Suprapubic skin (tissue), 4 donors: ENCODE measurements at places on chromosomes 4 and X.

GRCh38 chrX:150375243-150375770 is 12.2 kb downstream of the MAMLD1 start:
- H3K4me1 ChIP-seq = peaks cover 2% of the 10 kb centered on the region
- DNase-seq = no peak
- no peaks in the 10 kb centered on the region for H3K36me3 ChIP-seq
- H3K4me3 ChIP-seq = no peak overlapping the region

GRCh38 chrX:111661241-111661640 is 19.7 kb upstream of the ALG13 start:
- H3K4me1 ChIP-seq = no peaks in the 10 kb centered on the region
- no peaks in the 10 kb centered on the region for H3K36me3 ChIP-seq
- no peak overlapping the region for H3K27ac ChIP-seq
- no peaks in the 10 kb centered on the region for H3K27me3 ChIP-seq
- H3K4me3 ChIP-seq = no peak overlapping the region
- DNase-seq = no peak

DNA sequence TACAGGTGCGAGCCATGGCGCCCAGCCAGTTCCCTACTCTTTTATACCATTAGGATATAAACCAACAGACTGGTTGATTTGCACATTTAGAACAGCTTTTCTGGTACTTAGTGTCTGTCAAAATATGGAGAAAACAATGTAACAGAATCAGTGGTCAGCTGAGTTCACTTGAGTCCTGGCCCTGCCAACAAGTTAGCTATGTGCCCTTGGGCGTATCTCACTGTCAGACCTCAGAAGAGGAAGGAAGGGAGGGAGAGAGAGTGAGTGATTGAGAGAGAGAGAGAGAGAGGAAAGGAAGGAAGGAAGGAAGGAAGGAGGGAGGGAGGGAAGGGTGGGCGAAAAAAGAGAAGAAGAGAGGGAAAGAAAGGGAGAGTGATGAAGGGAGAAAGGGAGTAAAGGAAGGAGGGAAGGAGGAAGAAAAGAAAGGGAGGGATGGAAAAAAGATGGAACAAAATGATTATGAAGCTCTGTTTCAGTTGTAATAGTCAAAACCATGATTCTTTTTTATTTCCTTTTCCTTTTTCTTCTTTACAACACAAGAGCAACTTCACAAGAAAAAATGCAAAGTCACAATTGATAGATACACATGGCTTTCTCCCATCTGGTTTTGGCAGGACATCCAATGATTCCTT is 55.7 kb upstream of the PDGFRA start:
- H3K4me1 ChIP-seq = no peaks in the 10 kb centered on the region
- no peaks in the 10 kb centered on the region for H3K27me3 ChIP-seq
- H3K4me3 ChIP-seq = no peak overlapping the region
- H3K27ac ChIP-seq = no peak overlapping the region

DNA sequence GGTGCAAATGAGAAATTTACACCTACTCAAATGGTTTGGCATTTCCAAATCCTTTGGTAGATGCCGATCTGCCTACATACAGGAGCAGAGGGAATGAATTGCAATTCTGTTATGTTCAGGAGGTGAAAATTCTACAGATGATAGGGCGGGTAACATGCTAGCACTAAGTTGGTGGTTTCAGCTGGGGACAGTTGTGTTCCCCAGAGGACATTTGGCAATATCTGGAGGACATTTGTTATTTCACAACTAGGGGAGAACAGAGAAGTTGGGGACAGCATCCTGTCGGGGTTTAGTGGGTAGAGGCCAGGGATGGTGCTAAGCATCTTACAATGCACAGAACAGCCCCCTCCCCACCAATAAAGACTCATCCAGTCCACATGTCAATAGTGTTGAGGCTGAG is 96.5 kb upstream of the PUDP start:
- H3K36me3 ChIP-seq = no peaks in the 10 kb centered on the region
- H3K4me1 ChIP-seq = no peaks in the 10 kb centered on the region
- DNase-seq = no peak

DNA sequence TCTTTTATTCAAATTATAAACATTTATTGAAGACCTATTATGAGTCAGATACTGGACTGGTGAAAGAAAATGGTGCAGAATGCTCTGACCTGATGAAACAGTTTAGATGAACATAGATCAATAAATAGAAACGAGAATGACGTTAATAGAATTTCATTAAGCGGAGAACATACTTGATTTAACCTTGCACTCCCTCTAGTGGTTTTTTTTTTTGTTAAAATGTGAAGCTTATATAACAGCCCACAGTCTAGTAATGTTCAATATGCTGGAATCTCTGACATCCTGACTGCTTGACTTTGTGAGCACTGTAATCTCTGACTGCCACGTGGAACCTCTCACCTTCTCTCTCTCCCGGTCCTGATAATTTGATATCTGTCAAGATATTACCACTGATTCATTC is 32.3 kb downstream of the HDAC8 start:
- no peaks in the 10 kb centered on the region for H3K36me3 ChIP-seq
- H3K4me1 ChIP-seq = no peaks in the 10 kb centered on the region
- H3K27ac ChIP-seq = no peak overlapping the region
- no peak overlapping the region for H3K4me3 ChIP-seq
- no peak for DNase-seq
- no peaks in the 10 kb centered on the region for H3K27me3 ChIP-seq

DNA sequence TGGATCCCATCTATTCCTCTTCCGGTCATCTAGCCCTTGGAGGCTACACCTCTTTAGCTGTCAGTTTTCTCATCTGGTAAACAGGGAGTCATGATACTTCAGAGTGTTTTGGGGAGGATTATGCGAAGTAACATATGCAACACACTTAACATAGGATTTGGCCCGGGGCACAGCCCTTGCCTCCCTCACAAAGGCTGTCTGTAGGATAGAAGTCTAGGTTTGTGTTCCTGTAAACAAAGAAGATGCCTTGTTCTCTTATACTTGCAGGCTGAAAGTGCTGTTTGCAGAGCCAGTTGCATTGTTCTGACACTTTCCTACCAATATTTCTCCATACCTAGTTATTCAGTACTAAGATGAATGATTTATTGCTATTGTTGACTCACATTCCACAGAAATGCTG is 2.2 kb upstream of the APELA start:
- no peaks in the 10 kb centered on the region for H3K27me3 ChIP-seq
- H3K27ac ChIP-seq = no peak overlapping the region
- H3K4me1 ChIP-seq = no peaks in the 10 kb centered on the region
- DNase-seq = no peak
- no peak overlapping the region for H3K4me3 ChIP-seq
- H3K36me3 ChIP-seq = no peaks in the 10 kb centered on the region

GRCh38 chr4:176186671-176187395 is 8.6 kb downstream of the SPATA4 start:
- H3K4me3 ChIP-seq = no peak overlapping the region
- no peaks in the 10 kb centered on the region for H3K27me3 ChIP-seq
- no peak for DNase-seq
- no peaks in the 10 kb centered on the region for H3K36me3 ChIP-seq

GRCh38 chr4:24557026-24558025 is 27.0 kb downstream of the DHX15 start:
- DNase-seq = no peak
- no peak overlapping the region for H3K27ac ChIP-seq
- peaks cover 48% of the 10 kb centered on the region for H3K4me1 ChIP-seq
- no peak overlapping the region for H3K4me3 ChIP-seq
- no peaks in the 10 kb centered on the region for H3K27me3 ChIP-seq
- H3K36me3 ChIP-seq = peaks cover 27% of the 10 kb centered on the region

- no peak for DNase-seq
- no peaks in the 10 kb centered on the region for H3K27me3 ChIP-seq
- H3K27ac ChIP-seq = no peak overlapping the region
- H3K36me3 ChIP-seq = no peaks in the 10 kb centered on the region
- no peaks in the 10 kb centered on the region for H3K4me1 ChIP-seq
- no peak overlapping the region for H3K4me3 ChIP-seq
Measured at GRCh38 chr4:36039026-36039425, 205.3 kb downstream of the ARAP2 start.

- H3K27ac ChIP-seq = no peak overlapping the region
- DNase-seq = no peak
- H3K4me1 ChIP-seq = peaks cover 4% of the 10 kb centered on the region
Measured at GRCh38 chr4:61938250-61938846, 738.2 kb downstream of the ADGRL3 start.

GRCh38 chr4:16672421-16672820 is 226.0 kb downstream of the LDB2 start:
- H3K27ac ChIP-seq = no peak overlapping the region
- no peaks in the 10 kb centered on the region for H3K36me3 ChIP-seq
- H3K27me3 ChIP-seq = no peaks in the 10 kb centered on the region
- DNase-seq = no peak
- H3K4me3 ChIP-seq = no peak overlapping the region

DNA sequence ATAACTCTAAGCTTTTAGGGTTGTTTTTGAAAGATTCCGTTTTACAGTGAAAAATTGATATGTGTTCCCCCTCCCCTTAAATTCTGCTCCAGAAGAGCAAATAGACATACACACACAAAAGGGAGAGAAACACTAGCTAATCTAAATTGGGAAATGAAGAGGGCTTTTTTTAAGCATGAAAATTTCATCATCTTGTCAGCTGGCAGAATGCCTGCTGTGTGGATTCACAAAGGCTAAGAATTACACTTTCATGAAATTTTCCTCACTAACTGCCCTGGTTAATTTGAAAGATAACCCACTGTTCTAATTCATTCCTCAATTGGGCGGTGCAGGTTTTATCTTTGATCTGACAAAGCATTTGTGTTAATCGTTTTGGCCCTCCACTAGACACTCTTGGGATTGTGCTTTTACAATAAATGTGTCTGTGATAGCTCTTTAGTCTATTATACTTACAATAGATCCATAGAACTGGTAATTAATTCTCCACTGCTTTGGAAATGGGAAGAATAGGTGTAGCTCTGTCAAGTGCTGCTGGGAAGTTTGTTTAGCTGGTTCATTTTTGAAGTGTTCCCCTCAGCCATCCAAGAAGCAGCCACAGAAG is 152.9 kb downstream of the POLA1 start:
- H3K27me3 ChIP-seq = no peaks in the 10 kb centered on the region
- H3K36me3 ChIP-seq = peaks cover 3% of the 10 kb centered on the region
- no peak for DNase-seq
- H3K4me3 ChIP-seq = no peak overlapping the region
- no peak overlapping the region for H3K27ac ChIP-seq

- no peaks in the 10 kb centered on the region for H3K27me3 ChIP-seq
- H3K4me3 ChIP-seq = no peak overlapping the region
- no peaks in the 10 kb centered on the region for H3K36me3 ChIP-seq
- no peak for DNase-seq
- H3K4me1 ChIP-seq = no peaks in the 10 kb centered on the region
- H3K27ac ChIP-seq = no peak overlapping the region
Measured at GRCh38 chr4:10311939-10312338, 145.3 kb downstream of the ZNF518B start.

DNA sequence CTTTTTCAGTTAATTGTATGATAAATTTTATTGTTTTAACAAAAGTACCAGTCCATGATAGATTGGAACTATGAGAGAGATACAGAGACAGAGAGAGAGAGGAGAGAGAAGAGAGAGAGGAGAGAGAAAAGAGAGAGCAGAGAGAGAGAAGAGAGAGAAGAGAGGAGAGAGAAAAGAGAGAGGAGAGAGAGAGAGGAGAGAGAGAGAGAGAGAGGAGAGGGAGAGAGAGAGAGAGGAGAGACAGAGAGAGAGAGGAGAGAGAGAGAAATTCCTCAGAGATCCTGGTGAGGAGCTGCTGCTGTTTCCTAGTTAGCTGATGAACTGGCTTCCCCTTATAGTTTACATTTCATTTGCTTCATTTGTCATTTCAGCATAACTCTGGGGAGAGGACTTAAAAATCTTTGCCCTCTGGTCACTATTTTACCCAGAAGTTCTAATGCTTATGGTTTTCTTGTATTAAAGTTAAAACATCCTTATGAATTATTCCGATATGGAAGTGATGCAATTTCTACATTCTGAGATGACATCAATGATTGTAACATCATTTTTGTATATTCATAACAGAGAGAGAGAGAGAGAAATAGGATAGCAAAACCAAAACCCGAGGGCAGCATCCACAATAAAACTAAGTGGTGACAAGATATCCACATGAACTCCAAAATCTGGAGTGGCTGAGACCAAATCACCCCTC is 10.8 kb downstream of the CTAG1A start:
- no peak overlapping the region for H3K4me3 ChIP-seq
- H3K36me3 ChIP-seq = no peaks in the 10 kb centered on the region
- no peak overlapping the region for H3K27ac ChIP-seq
- no peaks in the 10 kb centered on the region for H3K27me3 ChIP-seq
- no peak for DNase-seq
- H3K4me1 ChIP-seq = no peaks in the 10 kb centered on the region

DNA sequence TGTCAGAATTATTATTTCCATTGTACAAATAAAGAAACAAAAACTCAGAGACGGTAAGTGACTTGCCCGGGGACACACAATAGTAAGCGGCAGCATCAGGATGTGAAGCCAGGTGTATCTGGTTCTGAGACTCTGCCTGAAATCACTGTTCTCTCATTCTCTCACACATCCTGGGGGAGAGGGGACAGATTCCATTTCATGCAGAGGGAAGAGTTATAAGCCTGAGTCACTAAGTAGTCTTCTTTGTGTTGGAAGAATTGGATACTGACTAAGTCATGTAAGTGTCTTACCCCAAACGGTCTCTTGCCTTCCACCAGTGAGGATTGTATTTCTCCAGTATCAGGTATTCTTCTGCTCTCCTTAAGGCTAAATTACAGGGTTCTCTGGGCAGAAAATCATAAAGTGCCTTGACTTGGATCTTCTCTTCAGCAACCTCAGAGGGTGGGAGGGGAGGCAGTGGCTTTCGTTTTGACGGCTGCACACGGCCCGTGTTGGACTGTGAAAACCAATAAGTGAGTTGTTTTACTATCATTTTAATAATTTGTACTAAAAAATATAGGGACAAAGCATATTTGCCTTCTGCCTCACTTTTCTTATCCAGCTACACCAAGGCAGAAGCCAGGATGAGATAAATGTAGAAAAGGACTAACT is 21.9 kb downstream of the TXK start:
- no peaks in the 10 kb centered on the region for H3K36me3 ChIP-seq
- no peak for DNase-seq
- H3K27ac ChIP-seq = no peak overlapping the region

GRCh38 chr4:5146248-5146647 is 95.0 kb downstream of the STK32B start:
- no peak overlapping the region for H3K27ac ChIP-seq
- no peaks in the 10 kb centered on the region for H3K27me3 ChIP-seq
- H3K36me3 ChIP-seq = no peaks in the 10 kb centered on the region
- H3K4me3 ChIP-seq = no peak overlapping the region

DNA sequence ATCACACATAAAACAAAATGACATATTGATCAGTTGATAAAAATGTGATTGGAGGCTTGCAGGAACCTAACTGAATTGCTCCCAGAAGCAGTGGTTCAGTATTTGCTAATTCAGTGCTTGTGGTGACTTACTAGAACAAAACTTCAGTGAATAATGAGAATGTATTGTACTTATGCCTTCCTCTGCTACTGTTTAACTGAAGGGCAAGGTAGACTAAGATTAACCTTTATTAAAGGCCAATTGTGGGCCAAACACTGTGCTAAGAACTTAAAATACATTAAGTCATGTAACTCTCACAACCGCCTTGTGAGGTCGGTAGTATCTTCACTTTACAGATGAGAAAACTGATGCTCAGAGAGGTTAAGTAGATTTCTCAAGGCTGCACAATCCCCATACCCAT is 14.9 kb downstream of the IGFBP7 start:
- H3K4me1 ChIP-seq = peaks cover 54% of the 10 kb centered on the region
- DNase-seq = no peak
- H3K27me3 ChIP-seq = no peaks in the 10 kb centered on the region
- no peaks in the 10 kb centered on the region for H3K36me3 ChIP-seq
- no peak overlapping the region for H3K4me3 ChIP-seq
- peak overlapping the region; percentile 19 for H3K27ac ChIP-seq
